CD4-positive, alpha-beta T cell treated with Interleukin-21 for 1 hour (primary cell): ENCODE measurements at places on chromosomes 2 and 18.

GRCh38 chr2:1563943-1564891 lies 151.0 kb downstream of the TPO start:
- peak; percentile 28 for DNase-seq

DNA sequence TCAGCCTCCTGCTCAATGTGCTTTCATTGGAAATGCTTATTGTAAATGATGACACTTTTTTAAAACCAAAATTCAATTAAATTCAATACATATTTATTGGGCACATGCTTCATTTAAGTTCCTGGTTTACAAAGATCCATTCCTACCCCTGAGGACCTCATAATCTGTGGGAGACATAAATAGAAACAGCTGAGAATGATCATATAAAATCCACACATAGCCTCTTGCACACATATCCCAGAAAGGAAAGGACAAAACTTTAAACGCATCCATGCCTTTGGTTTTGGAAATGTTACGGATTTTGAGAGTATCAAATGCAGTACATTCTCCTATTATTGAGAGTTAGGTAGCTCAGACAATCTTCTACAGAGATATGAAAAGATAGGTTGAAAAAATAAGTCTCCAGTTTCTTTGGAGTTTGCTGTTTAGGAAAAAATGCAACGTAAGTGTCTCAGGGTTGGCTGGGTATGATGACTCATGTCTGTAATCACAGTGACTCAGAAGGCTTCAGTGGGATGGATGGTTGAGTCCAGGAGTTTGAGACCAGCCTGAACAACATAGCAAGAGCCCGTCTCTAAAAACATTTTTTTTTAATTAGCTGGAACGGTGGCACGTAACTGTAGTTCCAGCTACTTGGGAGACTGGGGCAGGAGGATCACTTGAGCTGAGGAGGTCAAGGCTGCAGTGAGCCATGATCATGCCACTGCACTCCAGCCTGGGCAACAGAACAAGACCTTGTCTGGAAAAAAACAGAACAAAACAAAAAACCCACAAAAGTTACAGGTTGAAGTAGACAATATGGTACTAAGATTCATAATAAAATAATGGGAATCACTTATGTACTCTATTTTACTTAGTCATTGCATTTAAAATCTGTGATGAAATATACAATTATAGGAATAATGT lies 3.9 kb upstream of the PRELID3A start:
- DNase-seq: no peak

GRCh38 chr18:77466890-77467289 lies 217.2 kb downstream of the GALR1 start:
- DNase-seq: no peak

- DNase-seq: no peak
These were observed 167.1 kb downstream of the RAB3GAP1 start for GRCh38 chr2:135219226-135219625.

DNA sequence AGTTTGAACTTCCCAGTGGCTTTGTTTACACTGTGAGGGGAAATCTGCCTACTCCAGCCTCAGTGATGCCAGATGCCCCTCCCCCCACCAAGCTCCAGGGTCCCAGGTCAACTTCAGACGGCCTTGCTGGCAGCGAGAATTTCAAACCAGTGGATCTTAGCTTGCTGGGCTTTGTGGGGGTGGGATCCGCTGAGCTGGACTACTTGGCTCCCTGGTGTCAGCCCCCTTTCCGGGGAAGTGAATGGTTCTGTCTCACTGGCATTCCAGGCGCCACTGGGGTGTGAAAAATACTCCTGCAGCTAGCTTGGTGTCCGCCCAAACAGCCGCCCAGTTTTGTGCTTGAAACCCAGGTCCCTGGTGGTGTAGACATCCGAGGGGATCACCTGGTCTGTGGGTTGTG lies 70.0 kb upstream of the NEUROD1 start:
- DNase-seq: no peak

DNA sequence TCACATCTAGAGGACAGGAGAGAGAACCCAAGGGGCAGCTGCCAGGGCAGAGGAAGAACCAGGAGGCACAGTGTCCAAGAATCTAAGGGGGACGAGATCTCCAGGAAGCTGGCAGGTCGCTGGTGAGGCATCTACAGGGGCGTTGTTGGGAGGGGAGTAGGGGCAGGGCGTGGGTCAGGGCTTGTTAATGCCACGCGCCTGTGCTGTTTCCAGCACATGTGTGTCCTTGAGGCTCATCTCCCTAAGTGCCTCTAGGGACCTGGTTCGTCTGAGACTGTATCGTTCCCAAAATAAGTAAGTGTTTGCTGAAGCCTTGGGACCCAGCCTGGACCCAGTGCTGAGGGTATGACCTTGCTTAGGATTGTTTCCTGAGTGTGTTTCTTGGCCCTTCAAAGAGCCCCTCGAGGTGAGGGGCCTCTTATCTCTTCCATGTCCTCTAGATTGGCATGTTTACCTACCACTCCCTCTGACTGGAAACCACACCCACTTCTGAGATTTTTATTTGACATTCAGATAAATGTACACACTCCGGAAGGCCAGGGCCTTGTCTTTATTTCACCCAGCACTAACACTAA lies 22.2 kb downstream of the HK2 start:
- no peak for DNase-seq

DNA sequence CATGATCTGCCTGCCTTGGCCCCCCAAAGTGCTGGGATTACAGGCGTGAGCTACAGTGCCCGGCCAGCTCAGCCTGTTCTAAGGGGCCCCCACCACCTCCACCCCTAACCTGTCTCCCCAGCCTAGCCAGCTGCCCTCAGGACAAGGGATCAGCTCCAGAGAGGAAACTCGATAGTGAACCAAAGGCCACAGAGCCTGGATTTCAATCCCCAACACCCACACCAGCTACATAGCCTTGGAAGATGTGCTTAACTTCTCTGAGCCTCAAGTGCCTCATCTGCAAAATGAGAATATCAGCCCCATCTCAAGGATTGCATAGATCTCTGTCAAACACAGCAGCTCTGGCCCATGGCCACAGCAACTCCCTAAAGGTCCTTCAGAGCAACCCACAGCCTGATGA lies 32.0 kb downstream of the BIN1 start:
- DNase-seq: no peak

- no peak for DNase-seq
These were observed 3.9 kb downstream of the SKOR2 start for GRCh38 chr18:47247416-47248114.
